Mesothelial cell of epicardium (in vitro differentiated cells): ENCODE measurements at places on chromosomes 2 and 18. TPM values are rescaled to one million over a fixed set of nuclear protein-coding genes. Genes with fewer than 3 reads are reported as not detected.
A peak's percentile ranks its signal among the peaks of the same experiment; 100 is the strongest.

Gene GPBAR1
- 0.55 to 0.93 TPM (median 0.78 TPM) in 3 replicates for total RNA-seq

Gene DQX1
- 0.16 to 0.42 TPM (median 0.29 TPM) in 3 replicates for total RNA-seq

Gene MOGAT1
- total RNA-seq, result not detected in 3 replicates

GRCh38 chr2:143128681-143129580 lies at the start of gene ARHGAP15:
TSS of gene ARHGAP15 (plus strand) at chr2:143129419.
- H3K27me3 ChIP-seq, result peaks cover 3% of the 10 kb centered on the region
- H3K27ac ChIP-seq, result no peak within 1 kb of the TSS
- DNase-seq, result no peak
- peaks cover 13% of the 10 kb centered on the region for H3K4me1 ChIP-seq

DNA sequence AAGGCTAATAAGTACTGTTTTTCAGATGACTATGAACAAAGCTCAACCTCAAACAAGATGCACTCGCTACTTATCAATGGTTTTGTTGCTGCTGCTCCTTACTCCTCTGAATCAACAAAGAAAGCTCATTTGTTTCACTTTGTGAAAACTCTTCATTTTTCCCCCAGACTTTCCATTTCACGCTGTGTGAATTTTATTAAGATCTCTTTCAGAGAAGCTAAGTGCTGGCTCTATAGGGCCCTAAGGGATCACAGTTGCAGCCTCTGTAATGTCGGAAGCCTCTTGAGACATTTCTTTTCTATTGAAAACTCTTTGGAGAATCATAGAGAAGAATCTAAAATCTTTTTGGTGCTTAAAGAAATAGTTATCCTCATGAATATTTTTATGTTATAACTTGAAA lies 209.8 kb downstream of the CD226 start:
- H3K27ac ChIP-seq, result no peak overlapping the region
- DNase-seq, result no peak
- H3K4me1 ChIP-seq, result no peaks in the 10 kb centered on the region
- no peak overlapping the region for H3K4me3 ChIP-seq
- no peaks in the 10 kb centered on the region for H3K27me3 ChIP-seq

GRCh38 chr2:75238670-75239330 lies 39.5 kb upstream of the TACR1 start:
- no peak overlapping the region for H3K27ac ChIP-seq
- no peak overlapping the region for H3K4me3 ChIP-seq
- H3K27me3 ChIP-seq, result peaks cover 14% of the 10 kb centered on the region
- peaks cover 4% of the 10 kb centered on the region for H3K4me1 ChIP-seq

GRCh38 chr2:179569831-179570233 lies 291.6 kb downstream of the ZNF385B start:
- H3K27me3 ChIP-seq, result peaks cover 2% of the 10 kb centered on the region
- no peak overlapping the region for H3K27ac ChIP-seq
- no peak for DNase-seq
- no peaks in the 10 kb centered on the region for H3K36me3 ChIP-seq
- H3K4me3 ChIP-seq, result no peak overlapping the region

- peaks cover 2% of the 10 kb centered on the region for H3K27me3 ChIP-seq
- no peak overlapping the region for H3K27ac ChIP-seq
- no peak overlapping the region for H3K4me3 ChIP-seq
- H3K36me3 ChIP-seq, result no peaks in the 10 kb centered on the region
- DNase-seq, result no peak
Observed at GRCh38 chr18:52596748-52597435, 256.9 kb downstream of the DCC start.

Gene UGT1A4
- not detected in 3 replicates for total RNA-seq

Gene NABP1
- total RNA-seq, result 13.5 to 15.6 TPM (median 15.4 TPM) in 3 replicates

DNA sequence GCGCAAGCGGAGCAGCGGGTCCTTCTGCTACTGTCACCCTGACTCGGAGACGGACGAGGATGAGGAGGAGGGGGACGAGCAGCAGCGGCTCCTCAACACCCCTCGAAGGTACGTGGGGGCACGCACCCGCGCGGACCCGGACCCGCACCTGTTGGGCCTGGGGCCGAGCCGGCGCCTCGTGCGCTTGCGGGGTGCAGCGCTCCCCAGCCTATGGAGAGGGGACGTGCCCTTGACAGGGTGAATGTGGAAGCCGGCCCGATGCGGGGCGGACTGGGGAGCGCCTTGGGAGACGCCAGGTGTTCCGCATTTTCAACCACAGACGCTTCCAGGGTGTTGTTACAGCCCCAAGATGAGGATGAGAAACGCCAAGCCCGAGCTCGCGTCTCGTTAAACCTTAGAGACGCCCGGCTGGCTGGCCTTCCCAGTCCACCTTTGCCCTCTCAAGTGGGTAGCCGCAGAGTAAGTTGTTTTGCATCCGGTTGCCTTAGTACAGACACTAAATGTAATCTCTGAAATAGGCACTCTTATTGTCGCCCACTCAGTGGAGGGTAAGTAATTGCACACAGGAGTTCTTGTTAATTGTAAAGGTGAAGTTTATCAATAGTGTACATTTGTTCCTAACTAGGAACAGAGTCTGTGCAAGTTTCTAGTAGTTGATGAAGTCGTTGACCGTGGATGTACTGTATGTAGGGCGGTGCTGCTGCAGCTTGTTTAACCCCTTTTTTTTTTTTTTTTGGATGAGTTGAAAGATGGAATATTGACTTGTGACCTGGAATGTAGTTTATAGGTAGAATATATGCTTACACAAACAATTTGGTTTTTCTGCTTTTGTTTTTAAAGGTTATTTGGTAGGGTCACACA lies 815 bp downstream of the GMCL1 start:
- peak overlapping the region; percentile 98 for H3K27ac ChIP-seq
- peak overlapping the region; percentile 93 for H3K4me3 ChIP-seq
- H3K36me3 ChIP-seq, result peaks cover 4% of the 10 kb centered on the region
- no peaks in the 10 kb centered on the region for H3K27me3 ChIP-seq
- DNase-seq, result no peak
- H3K4me1 ChIP-seq, result peaks cover 30% of the 10 kb centered on the region

DNA sequence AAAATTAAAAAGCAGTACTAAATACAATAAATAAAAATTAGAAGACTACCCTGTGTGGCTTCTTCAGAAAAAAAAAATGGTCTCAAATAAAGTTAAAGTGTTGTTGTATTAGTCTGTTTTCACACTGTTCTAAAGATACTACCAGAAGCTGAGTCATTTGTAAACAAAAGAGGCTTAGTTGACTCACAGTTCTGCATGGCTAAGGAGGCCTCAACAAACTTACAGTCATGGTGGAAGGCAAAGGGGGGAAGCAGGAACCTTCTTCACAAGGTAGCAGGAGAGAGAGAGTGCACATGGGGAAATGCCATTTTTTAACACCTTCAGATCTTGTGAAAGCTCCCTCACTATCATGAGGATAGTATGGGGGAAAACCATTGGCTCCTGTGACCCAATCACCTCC lies 612.8 kb downstream of the RNF144A start:
- H3K27ac ChIP-seq, result no peak overlapping the region
- no peak for DNase-seq
- H3K36me3 ChIP-seq, result peaks cover 3% of the 10 kb centered on the region
- H3K4me3 ChIP-seq, result no peak overlapping the region

- H3K4me1 ChIP-seq, result peaks cover 2% of the 10 kb centered on the region
- no peak overlapping the region for H3K27ac ChIP-seq
- no peak for DNase-seq
- no peak overlapping the region for H3K4me3 ChIP-seq
- H3K27me3 ChIP-seq, result no peaks in the 10 kb centered on the region
- peaks cover 23% of the 10 kb centered on the region for H3K36me3 ChIP-seq
Observed at GRCh38 chr2:24745825-24746224, 47.4 kb downstream of the PTRHD1 start.

Gene GALNT3
- 8.2 to 10.1 TPM (median 8.3 TPM) in 3 replicates for total RNA-seq

GRCh38 chr2:235102896-235103295 lies 151.1 kb downstream of the SH3BP4 start:
- no peaks in the 10 kb centered on the region for H3K36me3 ChIP-seq
- no peak overlapping the region for H3K4me3 ChIP-seq
- no peak overlapping the region for H3K27ac ChIP-seq
- no peak for DNase-seq

Gene SOWAHC
- total RNA-seq, result 15.9 to 16.8 TPM (median 16.0 TPM) in 3 replicates

DNA sequence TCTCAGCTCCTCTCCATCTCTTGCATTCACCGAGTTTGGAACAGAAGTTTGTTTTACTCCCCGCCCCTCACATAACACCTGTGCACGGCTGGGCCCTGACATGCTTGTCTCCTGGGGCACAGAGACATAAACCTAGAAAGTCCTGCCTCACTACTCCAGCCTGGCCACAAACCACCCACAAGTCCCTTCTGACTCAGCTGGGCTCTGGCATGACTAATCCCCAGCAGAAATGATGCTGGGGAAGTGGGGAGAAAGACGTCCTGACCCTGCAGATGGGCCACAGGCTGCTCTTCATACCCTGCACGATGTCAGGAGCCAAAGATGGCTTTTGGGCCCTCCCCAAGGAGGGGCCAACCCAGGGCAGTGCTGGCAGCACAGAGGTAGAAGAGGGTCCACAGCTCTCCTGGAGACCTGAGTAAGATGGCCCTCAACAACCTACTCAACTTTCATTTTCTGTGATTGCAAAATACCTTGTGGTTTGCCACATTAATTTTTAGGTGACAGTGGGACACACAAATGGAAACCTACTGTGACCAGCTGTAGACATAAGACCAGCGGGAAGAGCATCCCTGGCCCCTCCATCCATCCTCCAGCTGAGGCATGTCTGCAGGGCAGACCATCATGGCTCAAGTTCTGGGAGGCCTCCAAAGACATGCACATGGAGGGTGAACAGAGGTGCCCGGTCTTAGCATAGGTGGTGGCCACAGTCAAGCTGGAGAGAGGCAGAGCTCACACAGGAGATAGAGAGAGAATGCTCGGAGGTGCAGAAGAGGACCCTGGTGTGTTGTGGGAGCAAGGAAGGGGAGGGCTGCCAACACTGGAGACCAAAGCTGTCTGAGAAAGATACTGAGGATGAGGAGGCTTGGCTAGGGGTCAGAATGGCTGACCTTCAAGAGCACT lies 40.0 kb downstream of the DNMT3A start:
- H3K27me3 ChIP-seq, result no peaks in the 10 kb centered on the region
- peaks cover 14% of the 10 kb centered on the region for H3K36me3 ChIP-seq
- no peak overlapping the region for H3K4me3 ChIP-seq
- H3K4me1 ChIP-seq, result peaks cover 16% of the 10 kb centered on the region

Gene CCDC102B
- 5.3 to 8.2 TPM (median 7.1 TPM) in 3 replicates for total RNA-seq

Gene XDH
- total RNA-seq, result 3.8 to 3.9 TPM (median 3.9 TPM) in 3 replicates

Gene CNDP1
- 0.40 to 0.75 TPM (median 0.41 TPM) in 3 replicates for total RNA-seq

GRCh38 chr2:191166111-191166755 lies 15.4 kb upstream of the STAT4 start:
- no peaks in the 10 kb centered on the region for H3K36me3 ChIP-seq
- H3K4me3 ChIP-seq, result no peak overlapping the region
- peaks cover 21% of the 10 kb centered on the region for H3K27me3 ChIP-seq
- DNase-seq, result no peak
- H3K4me1 ChIP-seq, result peaks cover 38% of the 10 kb centered on the region
- H3K27ac ChIP-seq, result no peak overlapping the region

Gene PAIP2B
- 10.3 to 11.3 TPM (median 10.8 TPM) in 3 replicates for total RNA-seq

Gene CXCR2
- 0.31 to 0.83 TPM (median 0.32 TPM) in 3 replicates for total RNA-seq

DNA sequence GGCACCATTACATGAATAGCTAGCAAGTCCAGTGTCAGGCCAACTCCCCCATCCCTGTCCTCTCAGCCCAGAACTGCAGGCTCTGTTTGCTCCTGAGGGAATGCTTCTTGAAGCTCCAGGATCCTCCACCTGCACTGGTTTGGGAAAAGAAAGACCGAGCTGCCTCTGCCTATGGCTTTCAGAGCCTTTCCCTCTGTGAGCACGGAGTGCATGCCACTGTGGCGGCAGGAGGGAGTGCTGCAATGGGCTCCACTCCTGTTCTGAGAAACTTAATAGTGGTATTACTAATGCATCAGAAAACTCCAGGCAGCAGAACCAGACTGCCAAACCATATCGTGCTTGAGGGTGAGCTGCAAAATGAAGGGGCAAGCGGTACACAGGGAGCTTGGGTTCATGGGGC lies 271.8 kb downstream of the SRBD1 start:
- H3K27me3 ChIP-seq, result peaks cover 38% of the 10 kb centered on the region
- H3K4me1 ChIP-seq, result no peaks in the 10 kb centered on the region
- DNase-seq, result no peak
- H3K36me3 ChIP-seq, result no peaks in the 10 kb centered on the region

DNA sequence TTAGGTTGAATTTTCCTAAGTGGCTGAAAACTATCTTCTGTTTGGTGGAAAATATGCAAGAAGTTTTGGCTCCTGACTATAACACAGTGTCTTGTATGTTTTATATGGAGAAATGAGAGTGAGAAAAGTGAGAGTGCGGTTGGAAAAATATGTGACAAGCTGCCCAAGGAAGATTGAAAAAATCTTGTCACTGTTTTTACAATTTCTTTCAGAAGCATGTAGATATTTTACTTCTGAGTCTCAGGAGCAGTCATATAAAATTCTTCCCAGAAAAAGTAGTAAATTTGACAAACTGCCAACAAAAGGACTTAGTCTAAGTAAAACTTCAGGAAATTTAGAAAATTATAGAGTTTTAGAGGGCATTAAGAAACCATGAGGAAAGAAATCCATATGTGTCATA lies 19.4 kb upstream of the RMND5A start:
- H3K36me3 ChIP-seq, result peaks cover under 1% of the 10 kb centered on the region
- H3K4me3 ChIP-seq, result no peak overlapping the region
- no peak overlapping the region for H3K27ac ChIP-seq
- no peak for DNase-seq

Gene FAM98A
- 29.4 to 33.2 TPM (median 32.8 TPM) in 3 replicates for total RNA-seq

Gene MATN3
- 1.6 to 2.7 TPM (median 2.1 TPM) in 3 replicates for total RNA-seq

Gene ZNG1B
- 44.7 to 46.9 TPM (median 45.7 TPM) in 3 replicates for total RNA-seq

DNA sequence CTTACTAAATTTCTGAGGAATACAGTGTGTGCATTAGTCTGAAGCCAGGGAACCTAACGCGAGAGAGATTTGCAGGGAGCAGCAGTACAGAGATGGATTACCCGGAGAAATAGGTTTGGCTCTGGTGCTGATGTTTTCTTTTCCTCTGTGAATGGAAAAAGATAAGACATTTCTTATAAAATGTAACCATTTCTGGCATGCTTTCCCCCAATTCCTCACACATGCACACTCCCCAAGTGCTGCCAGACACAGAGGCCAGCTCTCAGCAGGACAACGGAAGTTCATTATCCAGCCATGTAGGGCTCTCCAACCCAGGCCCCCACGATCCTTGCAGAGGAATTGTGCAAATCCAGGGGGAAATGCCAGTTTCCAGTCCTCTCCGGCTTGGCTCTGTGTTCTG lies 224.5 kb upstream of the MGAT5 start:
- no peak for DNase-seq
- H3K4me3 ChIP-seq, result no peak overlapping the region
- H3K27ac ChIP-seq, result no peak overlapping the region
- H3K36me3 ChIP-seq, result no peaks in the 10 kb centered on the region

DNA sequence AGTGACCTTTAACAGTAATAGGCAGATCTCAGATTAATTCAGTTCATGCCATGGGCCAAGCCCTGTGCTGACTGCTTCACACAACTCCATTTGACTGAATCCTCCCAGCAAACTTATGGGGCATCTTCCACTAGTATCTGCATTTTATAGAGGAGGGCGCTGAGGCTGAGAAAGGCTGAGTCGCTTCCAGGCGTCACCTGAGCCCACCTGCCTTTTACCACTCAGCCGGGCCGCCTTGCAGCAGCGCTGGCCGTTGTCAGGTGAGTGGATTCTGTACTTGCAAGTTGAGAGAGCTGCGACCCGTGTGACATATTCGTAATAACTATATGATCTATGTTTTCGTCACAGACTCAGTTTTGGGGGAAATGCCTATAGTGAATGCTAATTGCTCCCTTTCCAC lies 59.3 kb upstream of the B3GNT7 start:
- no peak for DNase-seq
- H3K27ac ChIP-seq, result no peak overlapping the region
- H3K4me3 ChIP-seq, result no peak overlapping the region
- H3K36me3 ChIP-seq, result peaks cover 27% of the 10 kb centered on the region
- peaks cover 3% of the 10 kb centered on the region for H3K4me1 ChIP-seq

GRCh38 chr2:74119339-74119738 lies 28.4 kb downstream of the BOLA3 start:
- no peak overlapping the region for H3K4me3 ChIP-seq
- H3K27me3 ChIP-seq, result no peaks in the 10 kb centered on the region
- H3K36me3 ChIP-seq, result peaks cover 2% of the 10 kb centered on the region
- H3K27ac ChIP-seq, result no peak overlapping the region
